ENCODE measurements at places on chromosomes 2 and 18.

- no peak for DNase-seq
Measured at GRCh38 chr2:54673501-54673998, 49.9 kb upstream of the EML6 start.

GRCh38 chr2:24720310-24720709 lies 72.9 kb downstream of the PTRHD1 start:
- no peak for DNase-seq

- no peak for DNase-seq
Measured at GRCh38 chr2:41495050-41495449, 552.8 kb upstream of the PKDCC start.

- no peak for DNase-seq
Measured at GRCh38 chr2:230981704-230982103, 14.2 kb upstream of the SPATA3 start.

GRCh38 chr2:140586379-140586778 lies 1544.4 kb downstream of the LRP1B start:
- DNase-seq: no peak

- DNase-seq: no peak
Measured at GRCh38 chr2:98514096-98514639, 69.5 kb downstream of the INPP4A start.

GRCh38 chr2:192157776-192158175 lies 37.0 kb downstream of the TMEFF2 start:
- no peak for DNase-seq

- no peak for DNase-seq
Measured at GRCh38 chr2:61117534-61117933, 44.5 kb upstream of the C2orf74 start.

DNA sequence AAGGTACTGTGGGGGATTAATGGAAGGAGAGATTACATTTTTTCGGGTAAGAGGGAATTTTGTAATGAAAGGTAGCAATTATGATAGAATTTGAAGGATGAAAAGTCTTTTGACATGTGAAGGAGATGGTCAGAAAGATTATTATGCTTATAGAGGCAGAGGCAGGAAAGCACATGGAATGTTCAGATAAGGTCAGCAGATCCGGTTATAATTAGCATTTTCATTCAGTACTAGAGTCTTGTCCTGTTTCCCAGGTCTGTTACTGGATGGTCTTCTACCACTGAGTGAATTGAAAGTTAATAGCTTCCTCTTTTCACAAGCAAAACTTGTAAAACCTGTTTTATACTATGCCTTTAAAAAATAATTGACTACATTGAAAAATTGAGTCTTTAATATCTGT lies 116.9 kb downstream of the PHLPP1 start:
- DNase-seq: no peak

GRCh38 chr2:12857891-12858290 lies 141.2 kb downstream of the TRIB2 start:
- no peak for DNase-seq

DNA sequence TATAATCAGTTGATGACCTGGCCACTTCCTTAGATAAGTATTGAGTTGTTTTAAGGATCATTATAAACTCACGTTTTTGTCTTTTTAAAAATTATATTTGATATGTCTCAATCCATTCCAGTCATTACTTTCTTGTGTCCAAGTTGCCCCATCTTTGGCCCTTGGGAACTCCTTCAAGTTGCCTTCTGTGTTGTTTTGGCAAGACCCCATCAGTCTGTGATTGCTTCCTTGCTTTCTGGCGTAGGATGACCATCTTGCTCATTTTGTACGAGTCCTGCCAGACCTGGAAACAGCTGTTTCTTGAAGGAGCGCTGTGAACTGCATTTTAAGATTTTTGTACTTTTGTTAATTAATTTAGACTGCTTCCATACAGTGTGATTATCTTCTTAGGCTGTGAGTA lies 68.9 kb upstream of the ITM2C start:
- DNase-seq: no peak

DNA sequence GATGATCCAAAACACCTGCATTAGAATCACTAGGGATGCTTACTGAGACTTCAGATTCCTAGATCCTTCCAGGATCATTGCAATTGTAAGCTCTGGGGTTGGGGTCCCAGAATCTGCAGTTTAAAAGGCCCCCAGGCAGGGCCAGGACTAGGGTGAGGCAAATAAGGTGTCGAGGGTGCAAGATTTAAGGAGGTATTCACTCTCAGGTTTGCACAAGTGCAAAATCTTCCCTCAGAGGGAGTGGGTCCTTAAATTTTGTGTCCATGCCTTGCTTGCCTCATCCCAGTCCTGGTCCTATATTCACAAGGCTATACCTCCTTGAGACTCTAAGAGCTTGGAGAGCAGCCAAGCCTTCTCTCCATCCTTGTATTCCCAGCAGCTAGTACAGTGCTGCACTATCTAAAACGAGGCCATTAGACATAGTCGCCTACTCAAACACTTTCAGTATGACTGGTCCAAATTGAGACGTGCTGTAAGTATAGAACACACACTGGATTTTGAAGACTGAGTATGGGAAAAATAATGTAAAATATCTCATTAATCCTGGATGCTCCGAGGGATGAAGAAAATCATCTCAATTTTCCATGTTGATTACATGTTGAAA lies 31.6 kb upstream of the MREG start:
- no peak for DNase-seq

GRCh38 chr2:215717501-215718381 lies 281.9 kb upstream of the FN1 start:
- no peak for DNase-seq

- no peak for DNase-seq
Measured at GRCh38 chr2:10709290-10709939, 12.0 kb upstream of the ATP6V1C2 start.

GRCh38 chr2:129004940-129005490 lies 686.3 kb upstream of the HS6ST1 start:
- no peak for DNase-seq

DNA sequence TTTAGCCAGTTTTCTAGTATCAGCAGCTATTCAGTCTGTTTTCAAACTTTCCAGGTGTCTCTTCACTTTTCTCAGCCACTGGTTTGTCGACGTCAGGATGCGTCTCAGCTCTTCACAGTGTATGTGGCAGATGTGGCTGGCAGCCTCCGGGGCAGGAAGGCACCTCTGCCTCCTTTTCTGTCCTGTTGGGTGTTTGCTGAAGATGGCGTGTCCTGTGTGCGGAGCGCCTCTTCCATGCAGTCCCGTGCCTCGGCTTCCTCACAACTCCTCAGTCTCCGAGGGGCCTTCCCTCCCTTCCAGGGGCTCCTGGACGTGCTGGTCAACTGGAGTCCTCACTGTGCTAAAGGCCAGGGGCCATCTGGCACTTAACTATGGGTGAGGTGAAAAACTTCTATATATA lies 65.4 kb upstream of the PXDN start:
- DNase-seq: no peak

- no peak for DNase-seq
Measured at GRCh38 chr2:105714141-105714540, 30.6 kb upstream of the NCK2 start.

- DNase-seq: no peak
Measured at GRCh38 chr18:55139836-55140235, 180.6 kb upstream of the CCDC68 start.

DNA sequence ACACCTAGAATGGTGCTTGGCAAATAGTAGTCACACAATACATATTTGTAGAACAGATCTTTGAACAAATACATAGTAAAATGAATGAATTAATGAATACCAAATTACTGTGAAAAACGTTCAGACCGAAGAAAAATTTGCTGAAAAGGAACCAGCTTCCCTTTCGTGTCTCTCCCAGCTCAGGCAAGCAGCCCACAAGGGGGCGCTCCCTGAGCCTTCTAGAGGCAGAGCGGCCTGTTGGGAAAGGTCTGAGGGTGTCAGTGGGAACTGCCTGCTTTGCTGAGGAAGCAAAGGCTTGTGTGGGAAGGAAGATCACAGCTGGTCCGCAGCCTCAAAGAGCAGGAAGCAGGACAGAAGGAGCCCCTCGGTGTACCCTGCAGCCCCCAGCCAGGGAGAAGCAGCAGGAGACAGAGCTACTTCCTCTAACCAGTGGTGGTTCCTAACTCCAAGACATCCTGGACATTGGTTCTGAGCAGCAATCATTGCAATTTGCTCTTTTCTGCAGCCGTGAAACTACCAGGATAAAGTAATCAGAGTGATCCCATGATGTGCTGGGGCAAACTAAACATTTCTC lies 231.1 kb downstream of the ANKRD30B start:
- DNase-seq: no peak

DNA sequence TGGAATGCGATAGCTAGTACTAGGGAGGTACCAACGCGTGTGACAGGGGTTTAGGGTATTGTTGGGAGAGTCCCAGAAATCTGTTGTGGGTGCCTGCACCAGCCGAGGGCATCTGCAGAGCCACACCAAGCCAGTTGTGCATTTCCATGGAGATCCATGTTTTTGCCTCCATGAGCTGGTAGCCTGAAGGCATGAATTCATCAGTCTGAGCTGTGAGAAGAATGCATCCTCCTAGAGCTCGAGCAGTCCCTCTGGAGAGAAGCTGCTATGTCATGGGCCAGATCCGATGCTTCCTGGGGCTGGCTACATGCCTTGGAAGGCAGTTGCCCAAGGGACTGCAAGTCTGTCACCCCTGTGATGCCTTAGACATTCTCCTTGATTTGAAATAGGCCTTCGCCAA lies 57.9 kb downstream of the LIPG start:
- DNase-seq: no peak

DNA sequence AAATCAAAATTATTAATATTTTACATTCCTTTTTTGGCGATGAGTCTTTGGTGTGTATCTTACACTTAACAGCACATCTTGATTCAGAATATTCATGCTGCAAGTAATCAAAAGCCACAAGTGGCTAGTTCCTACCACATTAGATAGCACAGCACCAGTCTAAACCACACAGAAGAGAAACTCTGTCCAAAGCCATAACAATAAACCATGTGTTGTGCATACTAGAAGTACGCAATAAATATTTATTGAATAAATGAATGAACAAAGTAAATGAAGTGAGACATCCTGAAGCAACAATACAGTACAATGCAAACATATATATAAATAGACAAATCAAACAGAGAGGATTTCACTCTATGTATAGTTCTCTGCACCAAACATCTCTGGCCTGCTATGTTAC lies 287.3 kb downstream of the EXOC6B start:
- no peak for DNase-seq

GRCh38 chr2:86274918-86275275 lies 62.5 kb downstream of the REEP1 start:
- DNase-seq: no peak

DNA sequence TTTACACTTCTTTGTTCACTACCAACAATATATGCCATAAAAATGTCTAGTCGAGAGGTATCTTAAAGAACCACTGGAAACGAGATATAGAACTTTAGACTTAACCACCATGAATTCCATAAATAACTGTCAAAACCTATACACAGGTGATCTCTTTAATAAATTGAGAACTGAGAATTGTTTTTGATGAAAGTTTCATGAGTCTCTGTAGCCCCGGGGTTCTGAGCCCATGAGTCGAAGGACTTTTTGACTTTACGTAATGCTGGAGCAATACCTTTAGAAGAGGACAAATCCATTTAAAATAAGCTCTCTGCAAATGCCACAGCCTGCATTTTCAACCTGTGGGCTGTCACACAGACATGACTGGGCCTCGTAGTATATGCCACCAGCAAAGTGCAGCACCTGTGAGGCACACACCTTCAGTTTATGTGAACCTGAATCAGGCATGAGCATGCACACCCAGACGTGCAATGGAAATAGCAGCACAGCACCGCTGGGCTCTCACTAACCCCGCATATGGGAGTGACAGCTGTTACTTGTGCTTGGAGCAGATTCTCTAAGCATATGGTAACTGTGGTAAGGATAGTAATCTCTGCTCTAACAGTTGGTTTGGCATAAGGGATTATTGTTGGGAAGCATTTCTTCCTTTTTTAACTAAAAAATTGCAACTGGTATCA lies 383.2 kb downstream of the SOCS6 start:
- DNase-seq: no peak

GRCh38 chr2:64440843-64441242 lies 13.1 kb upstream of the LGALSL start:
- no peak for DNase-seq

DNA sequence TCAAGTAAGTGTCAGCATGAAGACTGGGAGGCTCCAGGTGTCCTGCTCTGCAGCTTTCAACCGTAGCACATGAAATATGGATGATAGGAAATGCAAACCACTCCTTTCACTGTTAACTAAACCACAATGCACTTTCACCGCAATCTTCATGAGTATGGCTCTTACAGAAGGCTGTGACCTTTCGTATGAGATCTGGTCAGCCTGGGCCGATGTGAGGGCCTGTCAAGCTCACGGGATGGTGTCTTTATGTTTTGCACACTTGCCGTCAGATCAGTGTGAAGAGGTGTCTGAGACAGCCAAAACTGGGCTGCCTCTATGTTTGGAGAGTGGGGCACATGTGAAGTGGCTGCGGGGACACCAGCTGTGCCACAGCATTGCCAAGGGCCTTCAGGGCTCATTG lies 62.8 kb upstream of the AFF3 start:
- no peak for DNase-seq
